ENCODE measurements at places on chromosomes 1 and 21. TPM values are rescaled to one million over a fixed set of nuclear protein-coding genes. Genes with fewer than 3 reads are reported as not detected.

- DNase-seq: no peak
These were observed 5.3 kb downstream of the C1orf116 start for GRCh38 chr1:207027206-207027777.

TSPAN2 gene
- total RNA-seq: 26.2 TPM

- DNase-seq: no peak
These were observed 234.1 kb downstream of the NCAM2 start for GRCh38 chr21:21232320-21232719.

KCND3 gene
- total RNA-seq: 16.6 TPM

Measured in thoracic aorta (tissue), 2 donors.